Caki2 (cell line): ENCODE measurements at places on chromosomes 5 and 9.
A peak's percentile ranks its signal among the peaks of the same experiment; 100 is the strongest.

DNA sequence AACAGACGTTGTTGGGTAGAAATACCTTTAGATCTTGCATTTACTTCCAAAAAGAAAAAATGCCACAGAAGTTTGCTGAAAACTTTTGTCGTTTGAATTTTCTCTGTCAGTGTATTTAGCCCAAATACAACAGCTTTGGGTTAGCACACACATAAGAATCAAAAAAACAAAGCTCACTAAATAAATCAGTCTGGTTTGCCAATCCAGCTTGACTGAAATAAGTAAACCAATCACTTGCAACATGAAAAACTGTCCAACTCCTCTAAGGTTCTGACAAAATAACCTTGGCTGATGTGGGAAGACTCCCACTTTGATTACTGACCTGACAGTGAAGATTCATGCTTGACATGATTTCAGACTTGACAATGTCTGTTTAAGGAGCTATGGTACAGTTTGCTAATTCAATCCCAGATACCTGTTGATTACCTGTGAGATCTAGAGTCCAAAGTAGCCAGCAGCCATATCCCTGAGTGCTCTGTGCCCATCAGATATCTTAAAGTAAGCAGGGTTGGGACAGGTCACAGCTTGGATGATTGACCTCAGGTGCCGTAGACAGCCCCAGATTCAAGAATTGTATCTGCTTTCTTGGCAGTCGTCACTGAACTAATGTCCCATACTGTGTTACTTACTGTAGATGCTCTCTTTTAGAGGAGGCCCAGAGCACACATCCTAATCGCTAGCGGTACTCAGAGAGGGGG, 727 bp downstream of the IGIP start:
- no peak for DNase-seq

GRCh38 chr5:176901260-176902101, 2.3 kb upstream of the HK3 start:
- DNase-seq = peak; percentile 25

GRCh38 chr9:61666849-61667371, 477.1 kb downstream of the SPATA31A7 start:
- DNase-seq = no peak

DNA sequence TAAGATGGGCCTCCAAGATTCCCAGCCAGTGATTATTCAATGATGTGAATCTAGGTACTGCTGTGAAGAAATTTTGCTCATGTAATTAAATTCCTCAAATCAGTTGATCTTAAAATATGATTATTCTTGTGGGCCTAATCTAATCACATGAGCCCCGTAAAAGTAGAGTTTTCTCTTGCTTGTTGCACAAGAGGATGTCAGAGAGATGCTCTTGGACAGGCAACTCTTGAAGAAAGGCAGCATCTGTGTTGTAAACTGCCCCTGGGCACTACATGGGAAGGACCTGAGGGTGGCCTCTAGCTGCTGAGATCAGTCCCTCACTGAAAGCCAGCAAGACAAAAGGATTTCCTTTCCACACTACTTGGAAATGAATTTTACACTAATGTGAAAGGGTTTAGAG, 132.9 kb downstream of the TRPM3 start:
- DNase-seq = no peak

DNA sequence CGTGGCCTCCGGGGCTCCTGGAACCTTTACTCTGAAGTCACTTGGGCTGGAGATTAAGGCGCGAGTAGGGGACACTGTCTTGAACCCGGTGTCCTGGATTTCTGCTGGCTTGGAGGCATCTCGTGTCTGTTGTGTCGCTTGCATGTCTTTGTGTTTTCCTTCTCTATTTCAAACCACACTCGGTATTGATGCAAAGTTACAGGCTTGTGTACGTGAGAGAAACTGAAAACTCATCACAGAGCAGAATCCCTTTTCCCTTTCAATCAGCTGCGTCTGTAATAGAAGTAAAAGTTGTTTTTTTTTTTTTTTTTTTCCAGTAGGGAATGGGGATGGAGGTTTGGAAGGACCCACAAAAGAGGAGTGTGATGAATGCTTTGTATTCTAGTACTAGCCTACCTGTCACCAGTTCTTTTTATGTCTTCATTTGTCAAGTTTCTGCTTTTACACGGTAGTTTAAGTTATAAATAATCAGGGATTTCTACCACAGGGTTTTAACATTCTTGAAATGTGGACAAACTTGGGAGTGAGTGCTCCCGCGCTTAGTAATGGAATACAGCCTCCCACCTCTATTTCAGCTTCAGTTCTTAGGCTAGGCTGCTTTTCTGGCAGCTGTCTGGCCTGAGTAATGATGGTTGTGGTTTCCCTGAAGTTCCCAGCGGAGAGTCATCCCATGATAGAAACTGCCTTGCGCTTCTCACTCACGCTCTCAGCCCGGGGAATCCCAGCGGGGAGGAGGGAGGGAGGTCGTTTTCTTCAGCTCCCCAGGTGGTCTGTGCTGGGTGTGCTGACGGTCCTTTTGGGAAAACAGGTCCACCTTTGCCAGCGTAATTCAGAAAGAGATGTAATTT, 763 bp downstream of the TJP2 start:
- DNase-seq = peak; percentile 81

- no peak for DNase-seq
Observed at GRCh38 chr9:87674565-87675299, 51.2 kb upstream of the CTSL start.
